Activated CD4-positive, CD25-positive, alpha-beta regulatory T cell (primary cell): ENCODE measurements at places on chromosomes 12 and 14.

DNA sequence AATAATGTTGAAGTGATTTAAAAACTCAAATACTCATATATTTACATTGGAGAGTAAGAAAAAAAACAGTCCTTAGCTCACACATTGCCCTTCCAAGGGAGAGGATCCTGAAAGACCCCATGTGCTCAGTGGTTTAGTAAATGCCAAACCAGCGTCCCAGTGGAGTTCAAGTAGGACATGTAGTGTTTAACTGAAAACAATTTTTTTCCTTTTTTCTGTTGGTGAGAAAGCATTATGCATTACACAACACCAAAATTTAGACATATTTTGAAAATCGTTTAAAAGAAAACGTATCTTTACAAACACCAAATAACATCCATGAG, 33.6 kb downstream of the UBR7 start:
- no peak for DNase-seq

- no peak for DNase-seq
Observed at GRCh38 chr12:49422114-49422513, 54.9 kb downstream of the SPATS2 start.

- no peak for DNase-seq
Observed at GRCh38 chr12:69099201-69099837, 140.1 kb upstream of the CPSF6 start.

- no peak for DNase-seq
Observed at GRCh38 chr12:3601461-3602150, 110.6 kb downstream of the PRMT8 start.

- no peak for DNase-seq
Observed at GRCh38 chr12:71315328-71315985, 124.1 kb upstream of the LGR5 start.

DNA sequence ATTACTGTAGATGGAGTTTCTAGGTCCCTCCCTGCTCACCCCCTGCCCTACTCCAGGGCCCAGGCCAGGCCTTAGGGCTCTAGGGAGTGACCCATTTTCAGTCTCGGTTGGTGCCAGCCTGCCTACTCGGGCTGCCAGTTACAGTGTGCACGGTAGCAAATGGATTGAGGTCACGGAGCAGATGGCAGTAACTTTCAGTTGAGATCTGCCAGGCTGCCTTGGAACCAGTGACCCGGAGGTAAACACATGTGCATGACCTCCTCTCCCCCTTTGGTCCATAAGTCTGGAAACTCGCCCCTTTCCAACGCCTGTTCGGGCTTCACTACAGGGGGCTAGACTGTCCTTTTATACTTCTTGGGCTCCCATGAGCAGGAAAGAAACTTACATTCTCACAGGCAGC, 139.7 kb upstream of the TBX3 start:
- DNase-seq, result no peak

DNA sequence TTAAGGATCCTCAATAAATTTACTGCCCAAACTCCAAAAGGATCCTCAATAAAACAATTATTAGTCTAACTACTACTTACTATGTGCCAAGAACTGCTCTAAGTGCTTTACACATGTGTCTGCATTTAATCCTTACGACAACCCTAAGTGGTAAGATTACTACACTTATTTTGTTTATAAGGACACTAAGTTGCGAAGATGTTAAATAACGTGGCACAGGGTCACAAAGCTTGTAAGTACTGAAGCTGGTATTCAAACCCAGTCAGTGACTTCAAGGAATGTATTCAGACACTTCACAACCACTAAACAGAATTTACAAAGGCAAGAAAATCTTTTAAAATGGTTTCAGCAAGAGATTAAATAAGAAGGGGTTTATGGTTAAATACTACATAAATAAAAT, 13.0 kb downstream of the FERMT2 start:
- DNase-seq, result no peak

DNA sequence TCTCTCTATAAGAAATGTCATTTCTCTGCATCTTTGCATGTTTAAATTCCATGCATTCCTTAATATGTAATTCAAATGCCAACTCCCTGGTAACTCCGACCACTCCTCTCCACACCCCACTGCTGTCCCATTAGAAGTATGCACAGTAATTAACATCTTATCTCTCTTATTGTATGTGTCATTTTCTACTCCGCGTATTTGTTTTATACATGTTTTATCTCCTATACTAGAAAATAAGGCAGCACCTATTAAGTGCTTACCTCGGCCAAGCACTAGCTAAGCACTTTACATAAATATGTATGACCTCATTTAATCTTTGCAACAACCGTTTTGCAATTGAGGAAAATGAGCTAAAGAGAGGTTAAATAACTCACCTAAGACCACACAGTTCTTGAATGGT, 469.8 kb downstream of the BCAT1 start:
- DNase-seq, result no peak

GRCh38 chr12:100858656-100859055, 64.1 kb downstream of the ANO4 start:
- no peak for DNase-seq

- DNase-seq, result no peak
Observed at GRCh38 chr12:61739925-61740324, 520.3 kb upstream of the USP15 start.

- DNase-seq, result no peak
Observed at GRCh38 chr12:27193854-27194544, 50.1 kb upstream of the STK38L start.

DNA sequence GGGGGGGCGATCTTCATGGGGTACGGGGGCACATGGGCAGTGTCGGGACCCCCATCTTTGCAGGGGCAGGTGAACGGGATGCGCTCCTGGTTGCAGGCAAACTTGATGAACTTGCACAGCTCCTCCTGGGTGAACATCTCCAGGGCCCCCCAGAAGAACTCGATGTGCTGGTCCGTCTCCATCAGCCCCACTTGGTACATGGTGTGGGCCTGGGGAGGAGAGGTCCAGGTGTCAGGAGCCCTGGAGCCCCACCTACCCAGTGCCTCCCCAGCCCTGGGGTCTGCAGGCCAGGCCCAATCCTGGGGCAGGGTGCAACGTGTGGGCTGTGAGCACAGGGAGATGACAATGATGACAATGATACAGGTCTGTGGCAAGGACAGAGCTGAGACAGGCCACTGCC, 37.7 kb downstream of the TRAFD1 start:
- DNase-seq, result no peak

- DNase-seq, result no peak
Observed at GRCh38 chr12:76866726-76867125, 12.1 kb downstream of the CSRP2 start.

DNA sequence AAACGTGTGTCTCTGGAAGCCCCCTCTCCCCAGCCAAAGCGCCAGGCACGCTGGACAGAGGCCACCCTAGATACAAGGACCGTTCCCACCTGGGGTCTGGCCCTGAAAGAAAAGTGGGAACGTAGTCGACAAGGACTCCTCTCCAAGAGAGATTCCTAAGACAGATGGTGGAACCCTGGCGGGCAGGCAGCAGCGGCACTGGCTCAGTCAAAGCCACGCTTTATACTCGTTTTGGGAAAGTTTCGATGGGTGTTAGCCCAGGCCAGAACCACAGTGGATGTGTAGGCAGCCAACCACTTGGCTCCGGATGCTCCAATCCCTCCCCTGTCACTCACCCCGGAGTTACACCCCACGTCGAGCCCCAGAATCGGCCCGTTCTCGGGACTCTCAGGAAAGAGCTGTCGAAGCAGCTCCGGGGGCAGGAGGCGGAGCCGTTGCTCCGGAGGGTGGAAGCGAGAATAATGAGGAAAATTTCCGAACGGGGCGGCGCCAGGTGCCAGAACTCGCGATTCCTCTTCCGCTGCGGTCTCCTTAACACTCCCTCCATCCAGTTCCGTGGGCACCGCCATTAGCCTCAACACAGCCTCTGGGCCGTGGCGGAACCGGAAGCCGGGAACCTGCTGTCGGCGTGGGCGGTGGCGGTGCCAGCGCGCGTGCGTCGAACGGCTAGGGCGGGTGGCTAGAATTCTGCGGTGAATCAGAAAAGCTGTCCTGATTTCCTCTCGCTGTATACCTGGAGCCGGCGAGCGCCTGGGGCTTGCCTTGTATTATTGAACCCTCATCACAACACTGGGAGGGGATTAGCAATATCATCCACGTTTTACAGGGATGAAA, at the start of gene BCDIN3D:
Gene BCDIN3D (minus strand): TSS at position 588 of the 834 bp plus-strand sequence. CDS start 19 bp downstream, at position 569.
- DNase-seq, result peak; percentile 84
